Hindlimb muscle (tissue), 1 donor: ENCODE measurements at places on chromosomes 11 and 22. TPM values are rescaled to one million over a fixed set of nuclear protein-coding genes. Genes with fewer than 3 reads are reported as not detected.
A peak's percentile ranks its signal among the peaks of the same experiment; 100 is the strongest.

GRCh38 chr11:28107191-28107749, 686 bp downstream of the KIF18A start:
- no peak for DNase-seq

DNA sequence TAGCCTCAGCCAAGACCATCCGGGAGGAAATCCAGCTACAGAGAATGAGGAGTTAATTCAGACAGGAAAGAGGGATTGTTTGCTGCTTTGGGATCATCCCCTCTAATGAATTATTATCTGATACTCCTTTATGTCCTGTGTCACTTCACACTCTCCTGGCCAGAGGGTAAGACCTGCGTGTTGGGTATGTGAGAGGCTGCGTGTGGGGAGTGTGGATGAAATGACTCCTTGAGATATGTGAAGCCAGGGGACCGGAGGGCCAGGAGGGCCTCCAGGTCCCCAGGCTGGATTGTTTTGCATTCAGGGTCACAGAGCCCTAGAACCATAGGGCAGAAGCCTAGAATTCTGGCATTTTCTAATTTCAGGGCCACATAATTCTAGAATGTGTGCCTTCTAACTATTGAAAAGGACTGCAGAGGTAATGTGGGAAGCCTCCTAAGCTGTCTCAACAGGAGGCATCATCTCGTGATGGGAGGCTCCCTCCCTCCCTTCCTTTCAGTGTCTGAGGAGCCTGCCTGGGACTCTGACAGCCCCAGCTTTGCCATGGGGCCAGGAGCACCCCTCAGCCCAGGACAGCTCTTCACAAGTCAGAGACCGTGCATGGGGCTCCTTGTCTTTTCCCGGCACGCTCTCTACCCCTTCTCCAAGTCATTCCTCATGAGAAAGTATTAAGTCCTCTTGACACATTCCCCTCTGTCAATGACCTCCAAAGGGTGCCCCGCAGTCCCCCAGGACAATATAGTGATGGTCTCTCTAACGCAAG, 3.7 kb downstream of the TPBGL start:
- DNase-seq, result no peak

The RCOR2 gene
- polyA plus RNA-seq, result 11.0 TPM

The GAB4 gene
- polyA plus RNA-seq, result not detected

DNA sequence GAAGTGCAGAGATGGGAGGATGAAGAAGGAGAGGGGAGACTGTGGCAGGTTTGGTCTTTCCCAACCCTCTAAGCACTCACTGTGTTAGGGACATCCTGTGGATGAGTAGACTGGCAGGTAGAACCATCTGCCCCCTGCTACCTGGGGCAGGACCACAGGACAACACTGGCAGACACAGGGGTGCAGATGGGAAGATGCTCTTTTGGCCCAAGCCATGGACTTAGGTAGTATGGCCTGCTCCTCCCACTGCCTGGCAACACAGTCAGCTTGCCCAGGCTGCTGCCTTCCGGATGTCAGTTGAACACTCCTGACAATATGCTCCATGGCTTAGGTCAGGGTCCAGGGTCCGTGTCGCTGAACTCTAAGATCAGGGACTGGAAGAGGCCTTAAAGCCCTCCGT, 140.7 kb upstream of the NAV2 start:
- DNase-seq, result no peak

DNA sequence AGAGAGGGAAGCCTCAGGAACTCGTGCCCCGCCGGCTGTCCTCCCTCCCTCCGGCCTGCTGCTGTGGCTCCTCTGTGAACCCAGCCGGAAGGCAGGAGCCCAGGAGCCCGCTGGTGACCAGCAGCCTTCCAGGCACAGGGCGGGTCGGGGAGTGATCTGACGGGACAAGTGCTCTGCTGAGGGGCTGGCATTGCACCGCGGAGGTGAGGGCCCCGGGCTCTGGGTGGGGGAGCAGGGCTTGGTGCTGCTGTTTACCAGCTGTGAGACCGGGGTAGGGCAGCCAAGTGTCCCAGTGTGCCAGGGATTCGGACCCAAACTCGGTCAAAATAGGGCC, 53.3 kb downstream of the FLRT1 start:
- DNase-seq, result no peak

- no peak for DNase-seq
Observed at GRCh38 chr11:120778685-120779490, 245.0 kb upstream of the TBCEL start.

The MAP6 gene
- polyA plus RNA-seq, result 15.6 TPM

GRCh38 chr22:46532416-46532815, 5.0 kb downstream of the CELSR1 start:
- no peak for DNase-seq

DNA sequence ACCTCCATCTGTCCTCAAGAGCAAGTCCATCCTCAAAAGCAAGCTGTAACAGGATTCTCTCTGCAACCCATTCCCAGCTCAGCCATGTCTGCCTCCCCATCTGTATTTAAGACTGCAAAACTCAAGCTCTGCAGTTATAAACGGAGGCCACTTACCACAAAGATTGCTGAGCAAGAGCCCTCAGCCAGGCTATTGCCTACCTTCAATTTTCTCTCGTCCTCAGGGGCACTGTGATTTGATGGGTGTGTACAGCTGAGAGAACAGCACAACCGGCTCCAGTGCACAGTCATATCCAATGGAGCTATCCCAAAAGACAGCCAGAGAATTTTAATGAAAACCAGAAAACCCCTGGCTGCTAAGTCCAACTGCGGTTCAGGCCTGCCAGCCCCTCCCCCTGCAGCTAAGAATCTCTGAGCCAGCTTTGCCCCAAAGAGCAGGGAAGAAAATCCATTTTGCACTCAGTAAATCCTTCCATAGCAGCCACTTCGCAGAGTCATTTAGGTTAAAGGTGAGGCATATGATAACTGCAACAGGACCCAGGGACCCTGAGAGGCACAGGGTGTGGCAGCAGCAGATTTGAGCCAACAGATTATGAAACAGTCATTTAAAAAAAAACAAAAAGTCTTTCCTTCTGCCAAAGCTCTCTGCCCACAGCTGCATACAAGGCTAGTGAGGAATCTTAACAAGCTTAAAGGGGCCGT, 37.6 kb downstream of the RAB30 start:
- DNase-seq, result peak; percentile 70

GRCh38 chr11:96292291-96293010, 50.5 kb downstream of the MAML2 start:
- DNase-seq, result no peak

The TBX10 gene
- not detected for polyA plus RNA-seq

The ABCC8 gene
- polyA plus RNA-seq, result 3.5 TPM

- no peak for DNase-seq
Observed at GRCh38 chr11:59154610-59155009, 12.0 kb downstream of the FAM111A start.

DNA sequence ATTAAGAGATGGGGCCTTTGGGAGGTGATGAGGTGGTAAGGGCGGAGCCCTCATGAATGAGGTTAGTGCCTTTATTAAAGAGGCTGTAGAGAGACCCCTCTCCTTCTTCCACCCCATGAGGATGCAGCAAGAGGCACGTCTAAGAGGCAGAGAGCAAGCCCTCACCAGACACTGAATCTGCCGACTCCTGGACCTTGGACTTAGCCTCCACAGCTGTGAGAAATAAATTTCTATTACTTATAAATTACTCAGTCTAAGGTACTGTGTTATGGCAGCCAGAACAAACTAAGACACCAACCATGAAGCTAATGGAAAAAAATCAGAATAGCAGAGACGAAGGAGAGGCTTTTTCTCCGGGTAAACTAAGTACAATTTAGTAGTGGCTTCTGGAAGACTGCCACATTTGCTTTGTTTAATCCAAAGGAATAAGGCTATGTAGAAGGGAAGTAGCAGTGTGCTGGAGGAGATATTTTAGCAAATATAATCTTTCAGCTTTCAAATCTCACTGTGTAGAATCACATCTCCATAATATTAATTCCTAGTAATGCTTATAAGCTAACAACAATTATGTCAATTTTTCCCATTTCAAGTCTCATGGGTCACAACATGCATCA, 12.3 kb upstream of the SIK2 start:
- no peak for DNase-seq

The CTSC gene
- polyA plus RNA-seq, result 41.2 TPM

The NLRP10 gene
- polyA plus RNA-seq, result not detected

The PIH1D2 gene
- 0.93 TPM for polyA plus RNA-seq

DNA sequence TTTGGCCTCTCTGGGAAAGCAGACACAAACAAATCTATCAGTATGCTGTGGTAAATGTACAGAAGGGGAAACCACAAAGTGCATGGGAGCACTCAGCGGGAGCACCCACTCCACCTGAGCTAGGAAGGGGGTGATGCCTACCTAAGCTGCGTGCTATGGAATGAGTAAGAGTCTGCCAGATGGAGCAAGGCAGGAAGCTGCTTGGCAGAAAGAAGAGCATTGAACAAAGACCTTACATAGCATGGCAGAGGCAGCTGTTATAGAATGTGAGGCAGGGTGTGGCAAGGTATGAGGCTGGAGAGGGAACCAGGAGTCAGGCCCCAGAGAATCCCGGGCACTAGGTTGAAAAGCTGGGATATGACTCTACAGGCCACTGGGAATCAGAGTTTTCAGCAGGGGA, 13.8 kb upstream of the MTFP1 start:
- DNase-seq, result no peak

GRCh38 chr11:37786214-37786755, 1188.2 kb upstream of the RAG2 start:
- no peak for DNase-seq

The RAC2 gene
- polyA plus RNA-seq, result 5.6 TPM

- peak; percentile 76 for DNase-seq
Observed at GRCh38 chr22:30005213-30005857, 74.9 kb upstream of the HORMAD2 start.

The LRRC10B gene
- not detected for polyA plus RNA-seq

DNA sequence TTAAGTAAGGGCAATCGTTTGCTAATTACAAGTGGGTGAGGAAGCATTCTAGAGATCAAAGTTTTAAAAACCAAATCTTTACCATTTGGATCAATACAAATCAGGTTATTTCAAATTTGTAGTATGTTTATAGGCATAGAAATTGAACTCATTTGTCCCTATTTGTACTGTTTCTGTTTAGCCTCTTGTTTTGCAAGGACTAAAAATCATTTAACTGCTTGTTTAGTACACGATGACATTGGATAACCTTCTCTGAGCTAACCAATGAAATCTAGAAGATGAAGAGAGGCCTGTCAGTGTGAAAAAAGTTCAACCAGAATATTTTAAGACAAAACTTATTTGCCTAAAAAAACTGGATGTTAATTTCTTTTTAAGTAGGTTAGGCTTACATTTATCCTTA, 40.0 kb downstream of the ZC3H12C start:
- no peak for DNase-seq

GRCh38 chr11:120235024-120235628, 4.8 kb upstream of the POU2F3 start:
- peak; percentile 54 for DNase-seq

The NFAM1 gene
- 0.89 TPM for polyA plus RNA-seq

The KAT5 gene
- 39.2 TPM for polyA plus RNA-seq

- DNase-seq, result no peak
Observed at GRCh38 chr11:15663777-15664218, 549.1 kb downstream of the INSC start.

The RGL4 gene
- 2.0 TPM for polyA plus RNA-seq

DNA sequence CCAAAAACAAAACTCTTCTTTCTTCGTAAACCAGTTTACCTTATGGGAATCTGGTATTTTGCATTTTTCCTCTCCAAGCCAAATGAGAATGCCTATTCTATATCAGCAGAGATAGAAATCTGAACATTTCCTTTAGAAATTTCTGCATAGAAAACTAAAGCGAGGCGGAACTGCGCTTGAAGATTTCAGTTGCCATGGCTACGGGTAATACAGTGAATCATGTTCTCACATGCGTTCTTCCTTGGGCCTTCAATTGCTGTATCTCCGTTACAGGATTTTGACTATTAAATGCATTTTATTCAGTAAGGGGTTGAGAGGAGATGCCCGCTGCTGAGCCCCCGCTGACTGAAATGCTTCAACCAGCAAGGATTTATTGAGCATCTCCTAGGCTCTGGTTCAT, 108.2 kb upstream of the CRYBB3 start:
- DNase-seq, result no peak

DNA sequence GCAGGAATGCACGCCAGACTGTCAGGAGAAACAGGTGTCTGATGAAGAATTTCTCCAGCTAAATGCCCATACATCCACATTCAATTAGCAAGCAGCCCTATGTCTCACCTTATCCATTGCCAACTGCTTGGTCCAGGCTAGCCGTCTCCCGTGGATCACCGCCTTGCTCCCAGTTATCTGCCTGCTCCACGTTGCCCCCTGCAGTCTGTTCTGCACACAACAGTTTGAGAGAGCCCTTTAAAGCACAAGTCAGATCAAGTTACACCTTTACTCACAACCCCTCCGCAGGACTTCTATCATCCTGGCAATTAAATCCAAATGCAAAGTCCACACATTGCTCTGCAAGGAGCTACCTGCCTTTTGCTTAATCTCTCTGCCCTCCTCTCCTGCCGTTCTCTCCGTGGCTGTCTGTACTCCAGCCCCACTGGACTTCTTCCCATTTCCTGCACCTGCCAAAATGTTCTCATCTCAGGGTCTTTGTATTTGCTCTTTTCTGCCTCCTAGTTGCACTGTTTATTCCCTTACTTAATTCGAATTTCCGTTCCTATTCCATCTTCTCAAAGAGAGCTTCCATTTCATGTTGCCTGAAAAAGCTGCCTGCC, 185.3 kb upstream of the LARGE1 start:
- no peak for DNase-seq

DNA sequence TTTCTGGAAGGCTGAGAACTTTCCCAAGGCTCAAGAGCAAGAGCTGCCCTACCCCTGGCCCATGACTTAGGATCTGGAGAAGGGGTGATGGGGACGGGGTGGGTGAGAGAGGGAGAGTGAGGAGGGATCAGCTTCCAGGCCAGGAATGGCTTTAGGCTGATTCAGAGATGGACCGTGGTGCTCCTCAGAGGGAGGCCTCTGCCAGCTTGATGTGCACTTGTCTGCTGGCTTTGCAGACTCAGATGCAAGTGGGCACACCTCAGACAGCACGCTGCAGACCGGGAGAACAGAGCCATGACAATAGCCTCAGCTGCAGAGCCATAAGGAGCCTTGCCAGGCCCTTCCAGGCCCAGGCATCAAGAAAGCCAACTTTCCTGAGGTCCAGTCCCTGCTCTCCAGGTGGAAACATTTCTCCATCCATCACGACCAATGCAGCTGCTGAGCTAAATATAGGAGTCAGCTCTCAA, 41.3 kb downstream of the ALX4 start:
- DNase-seq, result no peak

GRCh38 chr11:118154641-118155040, 2.0 kb upstream of the SCN4B start:
- no peak for DNase-seq

DNA sequence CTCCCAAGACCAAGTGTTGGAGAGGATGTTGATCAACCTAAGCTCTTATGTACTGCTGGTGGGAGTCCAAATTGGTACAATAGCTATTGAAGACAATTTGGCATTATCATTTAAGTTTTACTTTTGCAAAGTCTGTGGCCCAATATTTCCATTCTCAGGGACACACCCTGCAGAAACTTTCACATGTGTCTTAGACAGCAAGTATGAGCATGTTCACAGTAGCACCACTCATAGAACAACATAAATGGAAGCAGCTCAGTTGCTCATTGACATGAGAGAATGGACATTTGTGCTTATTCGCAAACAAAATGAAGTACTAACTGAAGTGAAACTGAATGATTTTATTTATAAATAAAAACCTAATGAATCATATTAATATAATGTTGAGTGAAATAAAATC, 135.5 kb downstream of the NOX4 start:
- no peak for DNase-seq

The DGAT2 gene
- 6.1 TPM for polyA plus RNA-seq

The DEFB131B gene
- polyA plus RNA-seq, result not detected
